IMR-90 (cell line): ENCODE measurements at places on chromosomes 7 and 10. TPM values are rescaled to one million over a fixed set of nuclear protein-coding genes. Genes with fewer than 3 reads are reported as not detected.

- H3K4me3 ChIP-seq: no peak overlapping the region
- H3K36me3 ChIP-seq: no peaks in the 10 kb centered on the region
- no peaks in the 10 kb centered on the region for H3K27me3 ChIP-seq
- no peaks in the 10 kb centered on the region for H3K4me1 ChIP-seq
- H3K27ac ChIP-seq: no peak overlapping the region
- DNase-seq: no peak
Observed at GRCh38 chr7:48875045-48875916, 49.1 kb upstream of the CDC14C start.

DNA sequence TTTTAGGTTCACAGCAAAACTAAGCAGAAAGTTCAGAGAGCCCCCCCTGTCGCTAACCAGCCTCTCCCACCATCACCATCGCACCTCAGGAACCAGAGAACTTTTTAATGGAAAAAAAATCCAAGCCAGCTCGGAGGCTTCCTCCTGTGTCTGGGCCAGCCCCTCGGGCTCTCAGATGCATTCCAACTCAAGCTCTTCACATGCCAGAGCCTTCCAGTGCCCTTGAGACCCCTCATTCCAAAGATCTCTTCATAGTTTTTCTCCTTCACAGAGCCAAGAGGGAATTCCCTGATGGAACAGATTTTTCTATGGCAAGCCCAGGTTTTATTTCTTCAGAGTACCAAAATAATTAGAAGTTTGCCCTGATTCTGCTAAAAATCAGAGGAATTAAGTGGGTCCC lies 153.4 kb upstream of the LANCL2 start:
- peaks cover 23% of the 10 kb centered on the region for H3K36me3 ChIP-seq
- H3K4me1 ChIP-seq: peaks cover 24% of the 10 kb centered on the region
- H3K4me3 ChIP-seq: no peak overlapping the region
- H3K27ac ChIP-seq: no peak overlapping the region
- no peak for DNase-seq

- no peak for DNase-seq
- no peaks in the 10 kb centered on the region for H3K36me3 ChIP-seq
- H3K27me3 ChIP-seq: no peaks in the 10 kb centered on the region
- H3K27ac ChIP-seq: no peak overlapping the region
- no peaks in the 10 kb centered on the region for H3K4me1 ChIP-seq
- no peak overlapping the region for H3K4me3 ChIP-seq
Observed at GRCh38 chr7:69681181-69681580, 82.9 kb downstream of the AUTS2 start.

GRCh38 chr10:37992083-37992482 lies 15.6 kb upstream of the ZNF25 start:
- H3K4me3 ChIP-seq: no peak overlapping the region
- no peaks in the 10 kb centered on the region for H3K36me3 ChIP-seq
- no peaks in the 10 kb centered on the region for H3K4me1 ChIP-seq
- H3K27me3 ChIP-seq: no peaks in the 10 kb centered on the region

GRCh38 chr7:41967156-41967555 lies 264.3 kb upstream of the INHBA start:
- no peaks in the 10 kb centered on the region for H3K27me3 ChIP-seq
- H3K4me1 ChIP-seq: peaks cover 7% of the 10 kb centered on the region
- H3K4me3 ChIP-seq: no peak overlapping the region
- H3K36me3 ChIP-seq: peaks cover 50% of the 10 kb centered on the region
- H3K27ac ChIP-seq: peak overlapping the region; percentile 21; the same call in 1 of the 2 replicates

- H3K27ac ChIP-seq: no peak overlapping the region
- H3K27me3 ChIP-seq: no peaks in the 10 kb centered on the region
- H3K4me3 ChIP-seq: no peak overlapping the region
- H3K36me3 ChIP-seq: no peaks in the 10 kb centered on the region
Observed at GRCh38 chr10:34341473-34341872, 473.6 kb downstream of the PARD3 start.

GRCh38 chr7:27156916-27157701 lies 634 bp upstream of the HOXA7 start:
- no peak for DNase-seq
- no peaks in the 10 kb centered on the region for H3K36me3 ChIP-seq
- peaks cover 6% of the 10 kb centered on the region; the same call in 1 of the 2 replicates for H3K4me1 ChIP-seq
- no peak overlapping the region for H3K27ac ChIP-seq
- peak overlapping the region; percentile 69; the same call in 1 of the 2 replicates for H3K4me3 ChIP-seq

GRCh38 chr7:94907811-94908322 lies 473 bp downstream of the PPP1R9A start:
- no peaks in the 10 kb centered on the region for H3K4me1 ChIP-seq
- H3K36me3 ChIP-seq: no peaks in the 10 kb centered on the region
- H3K27me3 ChIP-seq: peaks cover 30% of the 10 kb centered on the region
- no peak for DNase-seq
- no peak overlapping the region for H3K27ac ChIP-seq

DNA sequence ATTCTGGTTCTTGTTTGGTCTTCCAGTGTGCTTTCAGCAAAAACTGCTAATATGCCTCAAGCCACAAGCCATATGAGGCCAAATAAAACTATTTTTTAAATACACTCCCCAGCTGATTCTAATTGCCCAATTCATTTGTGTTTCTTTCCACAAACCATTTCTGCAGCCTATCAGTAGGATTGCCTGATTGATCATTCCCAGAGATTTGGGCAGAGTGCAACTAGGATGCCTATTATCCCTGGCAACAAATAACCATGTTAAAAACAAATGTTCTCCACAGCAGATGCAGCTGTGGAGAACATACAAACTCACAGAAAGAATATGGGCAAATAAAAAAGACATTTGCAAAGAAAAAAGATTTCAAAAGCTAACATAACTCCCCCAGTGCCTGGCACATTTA lies 76.9 kb upstream of the CAV2 start:
- H3K27ac ChIP-seq: no peak overlapping the region
- no peaks in the 10 kb centered on the region for H3K27me3 ChIP-seq
- H3K36me3 ChIP-seq: no peaks in the 10 kb centered on the region
- no peak overlapping the region for H3K4me3 ChIP-seq
- DNase-seq: no peak

DNA sequence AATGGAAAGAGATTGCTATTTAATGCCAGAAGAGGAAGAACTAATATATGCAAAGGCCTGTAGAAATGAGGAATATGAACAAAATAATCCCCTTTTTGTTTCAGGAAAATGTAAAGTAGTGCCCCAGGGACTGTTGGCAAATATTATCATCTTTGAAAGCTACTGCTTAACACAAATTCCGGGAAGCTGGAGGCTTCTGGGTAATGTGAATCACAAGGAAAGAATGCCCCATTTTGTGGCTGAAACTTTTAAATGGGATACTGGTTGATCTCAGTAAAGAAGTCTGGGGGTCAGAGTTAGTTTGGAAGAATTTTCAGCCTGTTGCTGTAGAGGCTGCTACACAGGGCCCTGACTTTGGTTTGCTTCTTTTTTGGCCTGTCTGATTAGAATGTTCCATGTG lies 141.0 kb downstream of the PTEN start:
- H3K36me3 ChIP-seq: no peaks in the 10 kb centered on the region
- H3K27me3 ChIP-seq: no peaks in the 10 kb centered on the region
- no peak overlapping the region for H3K4me3 ChIP-seq
- peak; percentile 49 for DNase-seq
- H3K4me1 ChIP-seq: peaks cover 9% of the 10 kb centered on the region

DNA sequence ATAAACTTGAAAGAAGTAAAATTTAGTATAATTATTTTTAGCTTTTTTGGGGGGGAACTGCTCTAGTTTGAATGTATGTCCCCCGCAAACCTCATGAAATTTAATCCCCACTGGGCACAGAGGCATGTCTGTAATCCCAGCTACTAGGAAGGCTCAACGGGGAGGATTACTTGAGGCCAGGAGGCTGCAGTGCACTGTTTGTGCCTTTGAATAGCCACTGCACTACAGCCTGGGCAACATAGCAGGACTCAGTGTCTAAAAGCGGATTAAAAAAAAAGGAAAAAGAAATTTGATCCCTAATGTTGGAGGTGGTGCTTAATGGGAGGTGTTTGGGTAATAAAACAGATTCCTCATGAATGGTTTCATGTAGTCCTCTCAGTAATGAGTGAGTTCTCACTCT lies 43.1 kb upstream of the PHF14 start:
- H3K4me3 ChIP-seq: no peak overlapping the region
- H3K36me3 ChIP-seq: peaks cover 10% of the 10 kb centered on the region
- DNase-seq: no peak

DNA sequence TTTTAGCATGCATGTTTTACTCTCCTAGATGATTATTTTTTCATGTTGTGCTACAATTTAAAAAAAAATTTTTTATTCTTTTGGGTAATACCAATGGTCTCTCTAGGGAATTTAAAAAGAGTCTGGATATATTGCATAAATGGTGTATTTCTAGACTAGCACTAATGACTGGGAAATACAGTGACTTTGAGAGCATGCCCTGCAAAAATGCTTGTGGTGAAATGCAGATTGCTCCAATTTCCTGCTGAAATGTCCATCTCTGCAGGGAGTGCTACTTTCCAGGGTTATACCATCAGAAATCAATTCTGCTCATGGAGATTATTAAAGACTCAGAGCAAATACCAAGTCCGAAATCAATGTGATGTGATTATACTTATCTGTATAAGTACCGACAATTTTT lies 186.1 kb downstream of the PRKG1 start:
- H3K27ac ChIP-seq: no peak overlapping the region
- H3K27me3 ChIP-seq: no peaks in the 10 kb centered on the region
- no peak overlapping the region for H3K4me3 ChIP-seq
- H3K4me1 ChIP-seq: no peaks in the 10 kb centered on the region

DNA sequence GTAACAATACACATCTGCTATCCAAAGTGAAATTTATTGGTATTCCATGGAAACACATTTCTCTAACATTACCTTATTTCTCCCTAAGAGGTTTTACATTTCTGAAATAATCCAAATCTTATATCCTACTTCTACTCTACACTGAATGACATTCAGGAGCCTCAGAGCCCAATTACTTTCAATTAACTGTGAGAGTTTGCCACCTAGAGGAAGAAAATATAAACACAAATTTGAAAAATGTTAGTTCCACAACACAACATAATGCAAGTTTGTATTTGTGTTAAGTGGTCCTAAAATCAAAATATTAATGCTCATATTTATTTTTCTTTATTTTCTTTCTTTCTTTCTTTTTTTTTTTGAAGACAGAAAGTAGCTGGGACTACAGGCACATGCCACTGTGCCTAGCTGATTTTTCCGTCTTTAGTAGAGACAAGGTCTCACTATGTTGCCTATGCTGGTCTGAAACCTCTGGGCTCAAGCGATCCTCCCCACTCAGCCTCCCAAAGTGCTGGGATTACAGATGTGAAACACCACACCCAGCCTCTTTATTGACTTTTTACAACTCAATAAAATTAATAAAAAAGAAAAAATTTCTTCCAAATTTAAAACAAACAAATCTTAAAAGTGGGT lies 46.0 kb downstream of the ATAD1 start:
- H3K36me3 ChIP-seq: peaks cover 9% of the 10 kb centered on the region
- no peaks in the 10 kb centered on the region for H3K27me3 ChIP-seq
- DNase-seq: peak; percentile 20
- no peak overlapping the region for H3K27ac ChIP-seq

- no peak overlapping the region for H3K4me3 ChIP-seq
- no peak for DNase-seq
- H3K27ac ChIP-seq: no peak overlapping the region
- H3K27me3 ChIP-seq: no peaks in the 10 kb centered on the region
- H3K4me1 ChIP-seq: no peaks in the 10 kb centered on the region
Observed at GRCh38 chr10:61883371-61884025, 18.0 kb upstream of the ARID5B start.

DNA sequence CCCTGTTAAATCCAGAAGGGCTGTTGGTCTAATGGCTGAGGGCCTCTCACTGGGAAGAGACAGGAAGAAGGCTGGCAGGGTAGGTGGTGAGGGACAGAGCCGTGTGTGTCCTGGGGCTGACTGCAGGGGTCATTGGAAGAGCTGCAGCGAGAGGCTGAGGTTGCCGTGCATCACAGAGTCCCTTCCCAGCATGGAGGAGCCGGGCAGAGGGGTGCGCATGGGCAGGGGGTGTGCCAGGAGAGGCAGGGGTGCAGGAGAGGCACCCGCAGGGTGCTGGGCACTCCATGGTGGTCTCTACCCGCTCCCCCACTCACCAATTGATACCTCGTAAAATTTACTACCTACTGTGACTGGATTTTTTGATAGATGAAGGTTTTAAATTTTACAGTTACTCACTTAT lies 124.3 kb downstream of the ACTR3B start:
- H3K27ac ChIP-seq: no peak overlapping the region
- H3K4me3 ChIP-seq: no peak overlapping the region
- no peaks in the 10 kb centered on the region for H3K27me3 ChIP-seq
- no peak for DNase-seq
- no peaks in the 10 kb centered on the region for H3K4me1 ChIP-seq

DNA sequence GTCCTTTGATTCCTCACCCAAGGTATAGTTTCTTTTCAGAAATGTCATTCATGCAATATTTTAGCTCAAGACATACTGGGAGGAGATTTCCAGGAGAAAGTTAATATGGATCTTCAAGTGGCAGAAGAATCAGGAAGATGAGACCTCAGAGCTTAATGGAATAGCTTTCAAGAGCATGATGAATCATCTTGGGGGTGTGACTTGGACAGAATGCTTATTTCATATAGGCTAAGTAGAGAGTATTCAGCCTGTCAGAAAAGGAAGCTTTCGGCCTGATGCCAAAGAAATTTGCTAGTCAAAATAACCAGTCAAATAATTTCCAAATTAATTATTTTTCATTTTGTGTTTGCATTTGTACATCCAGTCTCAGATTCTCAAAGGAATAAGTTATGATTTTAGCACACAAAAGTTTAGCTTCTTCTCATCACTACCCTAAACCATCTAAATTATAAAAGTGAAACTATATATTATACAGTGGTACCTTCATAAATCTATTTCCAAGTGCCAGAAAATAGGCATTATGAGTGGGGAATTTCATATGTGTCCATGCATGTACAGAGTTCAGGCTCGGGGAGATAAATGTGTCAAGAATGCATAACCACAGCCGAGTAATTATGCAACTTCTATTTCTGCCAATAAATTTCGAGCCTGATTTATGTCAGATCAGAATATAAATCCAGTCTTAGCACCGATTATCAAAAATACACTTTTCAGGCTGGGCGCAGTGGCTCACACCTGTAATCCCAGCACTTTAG lies 27.3 kb upstream of the CALD1 start:
- no peak overlapping the region for H3K4me3 ChIP-seq
- no peak overlapping the region for H3K27ac ChIP-seq
- peak; percentile 71 for DNase-seq
- peaks cover 2% of the 10 kb centered on the region; the same call in 1 of the 2 replicates for H3K4me1 ChIP-seq

FAM24A gene
- not detected in 2 replicates for total RNA-seq

EMX2 gene
- total RNA-seq: not detected in 2 replicates

PNLIPRP3 gene
- total RNA-seq: not detected in 2 replicates

CALHM1 gene
- not detected in 2 replicates for total RNA-seq

LMTK2 gene
- total RNA-seq: 5.0 and 5.3 TPM in 2 replicates

OR9A2 gene
- total RNA-seq: not detected in 2 replicates

STEAP4 gene
- not detected in 2 replicates for total RNA-seq

C10orf67 gene
- total RNA-seq: 0.18 and 0.28 TPM in 2 replicates

PRKG1 gene
- 18.3 and 22.5 TPM in 2 replicates for total RNA-seq

H2BK1 gene
- not detected in 2 replicates for total RNA-seq

EBF3 gene
- total RNA-seq: 0.36 and 0.56 TPM in 2 replicates

TUBAL3 gene
- not detected in 2 replicates for total RNA-seq

SUN3 gene
- total RNA-seq: not detected in 2 replicates

HOXA9 gene
- total RNA-seq: 0.18 and 0.28 TPM in 2 replicates

ITGA8 gene
- total RNA-seq: under 0.01 TPM in 2 replicates
